ENCODE measurements at places on chromosomes 6 and 20.
A peak's percentile ranks its signal among the peaks of the same experiment; 100 is the strongest.

GRCh38 chr20:44761423-44761822 is 15.8 kb downstream of the KCNK15 start:
- no peak for DNase-seq

GRCh38 chr6:119307056-119307455 is 42.5 kb downstream of the MAN1A1 start:
- DNase-seq, result no peak

DNA sequence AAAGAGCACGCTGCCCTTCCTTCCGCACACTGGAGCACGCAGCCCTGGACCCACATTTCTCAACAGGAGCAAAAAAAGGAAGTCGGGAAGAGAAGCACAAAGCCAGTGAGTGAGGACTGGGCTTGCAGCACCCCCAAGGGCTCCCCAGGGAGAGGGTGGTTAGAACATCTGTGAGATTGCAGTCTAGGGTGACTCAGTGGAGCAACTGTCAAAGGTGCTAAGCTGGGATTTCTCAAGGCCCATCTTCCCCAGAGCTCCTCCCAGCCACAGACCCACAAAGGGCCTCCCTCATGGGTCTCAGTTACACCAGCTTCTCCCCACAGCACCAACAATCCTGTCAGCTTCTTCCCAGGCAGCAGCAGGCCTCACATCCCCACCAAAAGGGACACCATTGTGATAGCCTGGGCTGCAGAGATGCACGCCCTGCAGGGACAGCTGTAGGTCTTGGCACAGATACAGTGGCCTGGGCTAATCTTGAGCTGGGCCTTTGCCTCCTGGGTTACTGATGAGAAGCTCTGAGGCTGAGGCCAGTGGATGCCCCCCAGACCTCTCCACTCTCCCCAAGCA is 39.6 kb upstream of the CD93 start:
- no peak for DNase-seq

- no peak for DNase-seq
Observed at GRCh38 chr20:4087923-4088322, 72.6 kb upstream of the RNF24 start.

GRCh38 chr6:170404036-170404435 is 97.5 kb downstream of the FAM120B start:
- no peak for DNase-seq

- DNase-seq, result no peak
Observed at GRCh38 chr20:924639-925038, 8.5 kb upstream of the ANGPT4 start.

DNA sequence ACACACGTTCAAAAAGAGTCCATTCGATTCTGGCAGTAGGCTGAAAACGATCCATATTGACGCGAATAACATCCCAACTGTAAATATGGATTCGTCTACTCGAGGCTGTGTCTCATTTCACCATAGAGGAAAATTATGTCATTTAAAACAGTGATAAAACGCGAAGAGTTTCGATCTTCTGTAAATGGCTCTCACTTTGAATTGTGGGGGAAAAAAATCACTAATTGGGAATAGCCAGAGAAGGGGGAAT is 845 bp upstream of the MARCKS start:
- no peak for DNase-seq

- DNase-seq, result peak; percentile 63
Observed at GRCh38 chr20:58837717-58838116, 13.0 kb downstream of the GNAS-AS1 start.

GRCh38 chr6:16229700-16230099 is 8.7 kb upstream of the GMPR start:
- DNase-seq, result no peak

- no peak for DNase-seq
Observed at GRCh38 chr6:15036690-15037245, 209.1 kb upstream of the JARID2 start.

DNA sequence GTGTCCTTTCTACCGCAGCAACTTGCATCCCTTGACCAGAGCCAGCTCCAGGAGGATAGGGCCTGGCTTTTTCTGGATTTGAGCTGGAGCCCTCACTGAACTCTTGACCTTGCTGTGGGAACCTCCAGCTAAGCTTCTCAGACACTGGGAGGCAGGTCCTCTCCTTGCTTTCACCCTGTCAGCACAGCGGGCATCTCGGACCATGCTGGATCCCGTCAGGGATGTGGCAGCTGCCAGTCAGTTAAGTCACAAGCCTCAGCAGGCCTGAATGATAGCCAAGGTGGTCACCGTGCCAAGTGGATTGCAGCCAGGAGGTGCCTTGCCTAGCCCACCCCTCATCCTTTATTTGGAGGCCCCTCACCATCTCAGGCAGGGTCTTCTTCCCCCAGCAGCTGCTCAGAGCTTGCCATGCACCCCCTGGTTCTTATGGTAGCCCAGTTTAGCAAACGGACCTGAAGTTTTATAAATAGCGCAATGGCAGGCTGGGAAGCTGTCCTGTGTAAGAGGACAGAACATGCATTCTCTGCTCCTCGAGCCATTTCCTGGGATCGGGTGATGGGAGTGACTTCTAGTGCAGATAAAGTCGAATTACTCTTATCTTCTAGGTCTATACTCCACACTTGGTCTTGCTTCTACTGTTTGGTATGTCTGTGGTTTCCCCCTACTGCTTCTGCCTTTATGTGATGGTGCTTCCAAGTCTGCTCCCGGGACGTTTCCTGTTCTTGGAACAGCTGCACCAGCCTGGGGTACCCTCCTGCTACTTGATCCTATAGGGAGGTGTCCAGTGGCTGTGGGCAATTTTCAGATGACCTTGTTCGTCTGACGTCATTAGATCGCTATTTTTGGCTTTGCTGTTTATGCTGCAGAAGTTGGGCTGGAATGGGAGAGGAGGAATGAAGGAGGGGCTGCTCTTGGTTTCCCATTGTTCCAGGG is 7.1 kb upstream of the MYLK2 start:
- no peak for DNase-seq

GRCh38 chr6:170278743-170279094 is 12.2 kb downstream of the DLL1 start:
- no peak for DNase-seq

DNA sequence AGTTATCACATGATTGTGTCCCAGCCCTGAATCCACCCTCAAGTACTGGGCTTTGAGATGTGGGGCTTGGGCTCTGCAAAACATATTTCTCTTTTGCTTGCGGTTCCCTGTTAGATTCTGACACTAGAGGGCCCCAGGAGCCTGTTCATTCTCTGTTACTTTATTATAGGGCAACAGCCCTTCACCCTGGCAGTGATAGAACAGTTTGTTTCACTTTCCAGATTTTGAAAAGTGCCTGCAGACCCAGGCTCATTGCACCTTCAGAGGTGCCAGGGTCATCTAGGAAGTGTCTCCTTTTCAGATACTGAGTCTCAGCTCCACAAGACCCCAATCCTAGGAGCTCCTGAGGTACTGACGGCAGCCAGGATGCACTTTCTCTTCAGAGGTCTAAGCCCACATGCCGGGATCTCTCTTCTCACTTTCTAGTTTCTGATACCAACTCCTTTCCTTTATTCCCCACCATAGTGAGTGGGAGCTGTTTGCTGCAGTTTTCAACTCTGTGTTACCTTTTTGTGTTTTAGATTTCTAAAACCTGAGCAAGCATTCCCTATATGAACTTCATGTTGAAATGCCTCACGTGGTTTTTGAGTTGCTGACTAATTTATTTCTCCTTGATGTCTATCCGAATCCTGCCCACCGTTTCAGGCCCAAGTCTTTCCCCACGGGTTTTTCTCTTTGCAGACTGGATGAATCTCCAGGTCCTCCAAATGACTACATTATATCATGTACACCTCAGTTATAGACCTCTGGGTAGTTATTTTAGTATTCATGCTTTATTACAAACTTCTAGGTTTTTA is 10.9 kb downstream of the ABT1 start:
- DNase-seq, result peak; percentile 80

- DNase-seq, result no peak
Observed at GRCh38 chr20:37798312-37798711, 104.5 kb downstream of the CTNNBL1 start.

GRCh38 chr6:85464260-85464644 is 14.4 kb downstream of the NT5E start:
- DNase-seq, result peak; percentile 63

GRCh38 chr6:16432075-16433032 is 194.0 kb downstream of the GMPR start:
- DNase-seq, result peak; percentile 46

GRCh38 chr6:33695451-33695887 is 16.0 kb downstream of the UQCC2 start:
- DNase-seq, result no peak

DNA sequence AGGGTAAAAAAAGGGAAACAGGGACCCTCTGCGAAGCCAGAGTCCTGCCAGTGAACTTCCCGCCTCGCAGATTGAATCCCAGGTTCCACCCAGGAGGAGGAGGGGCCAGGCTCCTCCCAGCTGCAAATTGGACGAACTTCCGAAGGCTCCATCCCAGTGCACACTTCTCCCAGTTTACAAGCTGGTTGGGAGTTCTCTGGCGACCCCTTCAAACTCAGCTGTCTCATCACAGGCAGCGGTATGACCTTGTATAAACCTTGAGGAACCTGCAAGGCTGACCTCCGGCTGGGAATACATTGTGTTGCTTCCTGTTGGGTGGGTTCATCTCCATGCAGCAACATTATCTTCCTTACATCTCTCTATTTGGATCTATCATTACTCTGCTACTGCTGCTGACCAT is 962.7 kb downstream of the GRIK2 start:
- no peak for DNase-seq

GRCh38 chr6:169075915-169076654 is 177.6 kb downstream of the THBS2 start:
- no peak for DNase-seq

- no peak for DNase-seq
Observed at GRCh38 chr6:19137505-19137904, 699.7 kb upstream of the ID4 start.

GRCh38 chr20:44336725-44337380 is at the start of gene R3HDML:
Gene R3HDML (plus strand): TSS chr20:44337043. CDS start chr20:44337158, 115 bp downstream.
- no peak for DNase-seq

DNA sequence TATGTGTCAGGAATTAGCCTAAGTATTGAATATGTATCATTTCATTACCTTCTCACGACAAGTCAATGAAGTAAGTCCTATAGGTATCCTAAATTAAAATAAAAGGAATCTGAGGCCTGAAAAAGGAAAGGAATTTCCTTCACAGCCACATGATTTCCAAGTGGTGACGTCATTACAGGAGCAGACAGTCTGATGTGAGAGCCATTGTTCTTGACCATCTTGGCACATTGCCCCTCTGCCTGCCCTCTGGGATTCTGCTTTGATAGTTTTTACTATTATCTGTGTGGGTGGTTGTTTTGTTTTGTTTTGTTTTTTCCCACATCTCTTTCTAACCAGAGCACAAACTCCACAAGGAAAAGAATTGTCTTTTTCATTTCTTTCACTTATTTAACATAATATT is 219.8 kb upstream of the UFL1 start:
- no peak for DNase-seq

DNA sequence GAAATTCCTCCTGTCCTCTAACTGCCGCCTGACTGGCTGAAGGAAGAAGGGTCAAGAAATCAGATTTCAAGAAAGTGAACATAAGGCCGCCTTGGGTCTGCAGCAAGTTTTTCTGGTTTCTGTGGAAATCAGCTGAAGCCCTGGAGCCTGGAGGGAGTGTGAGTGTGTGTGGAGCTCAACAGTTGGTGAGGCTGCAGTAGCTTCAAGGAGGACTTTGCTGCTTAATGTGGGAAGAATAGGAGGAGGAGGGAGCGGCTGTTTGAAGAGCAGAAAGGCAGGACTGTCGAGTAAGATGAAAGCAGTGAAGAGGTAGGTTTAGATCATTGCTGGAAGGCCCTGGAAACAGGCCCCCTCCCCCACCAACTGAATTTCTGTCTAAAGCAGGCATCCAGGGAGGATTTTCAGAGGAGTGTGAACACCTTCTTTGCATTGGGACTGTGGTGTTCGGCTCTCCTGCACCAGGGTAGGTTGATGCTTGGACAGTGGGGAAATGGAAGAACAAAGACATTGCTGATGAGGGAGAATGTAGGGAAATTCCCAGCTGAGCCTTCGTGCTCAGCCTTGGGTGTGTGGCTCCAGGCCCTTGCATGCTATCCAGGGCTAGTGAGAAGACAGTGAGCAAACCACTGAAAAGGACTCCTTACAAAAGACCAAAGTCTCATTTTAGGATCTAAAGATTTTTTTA is 79.5 kb upstream of the VSTM2L start:
- DNase-seq, result no peak

GRCh38 chr6:67190733-67191132 is 1444.3 kb upstream of the ADGRB3 start:
- DNase-seq, result no peak

- DNase-seq, result no peak
Observed at GRCh38 chr6:3687847-3688246, 63.7 kb downstream of the PXDC1 start.

GRCh38 chr20:63750807-63751470 is 11.4 kb downstream of the SLC2A4RG start:
- DNase-seq, result peak; percentile 81

GRCh38 chr20:15710636-15711035 is 862.6 kb downstream of the KIF16B start:
- DNase-seq, result no peak

DNA sequence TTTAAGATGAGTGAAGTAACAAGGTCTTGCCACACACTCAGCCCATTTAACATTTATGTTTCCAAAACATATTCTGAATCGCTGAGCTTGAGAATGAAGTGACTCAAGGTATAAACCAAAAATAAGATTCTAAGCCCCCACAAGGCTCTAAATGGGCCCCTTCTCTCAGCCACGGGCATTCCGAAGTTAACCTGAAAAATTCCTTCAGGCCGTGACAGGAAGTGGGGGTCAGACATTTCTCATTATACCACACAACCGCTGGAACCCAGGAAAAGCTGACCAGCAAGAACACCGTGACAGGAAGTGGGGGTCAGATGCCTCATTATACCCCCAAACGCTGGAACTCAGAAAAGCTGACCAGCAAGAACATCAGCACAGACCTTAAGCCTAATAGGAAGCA is 247.9 kb downstream of the ERMARD start:
- peak; percentile 5 for DNase-seq

- DNase-seq, result no peak
Observed at GRCh38 chr6:72533606-72534005, 88.3 kb upstream of the KCNQ5 start.

GRCh38 chr6:56335726-56336125 is 88.3 kb upstream of the COL21A1 start:
- DNase-seq, result no peak

DNA sequence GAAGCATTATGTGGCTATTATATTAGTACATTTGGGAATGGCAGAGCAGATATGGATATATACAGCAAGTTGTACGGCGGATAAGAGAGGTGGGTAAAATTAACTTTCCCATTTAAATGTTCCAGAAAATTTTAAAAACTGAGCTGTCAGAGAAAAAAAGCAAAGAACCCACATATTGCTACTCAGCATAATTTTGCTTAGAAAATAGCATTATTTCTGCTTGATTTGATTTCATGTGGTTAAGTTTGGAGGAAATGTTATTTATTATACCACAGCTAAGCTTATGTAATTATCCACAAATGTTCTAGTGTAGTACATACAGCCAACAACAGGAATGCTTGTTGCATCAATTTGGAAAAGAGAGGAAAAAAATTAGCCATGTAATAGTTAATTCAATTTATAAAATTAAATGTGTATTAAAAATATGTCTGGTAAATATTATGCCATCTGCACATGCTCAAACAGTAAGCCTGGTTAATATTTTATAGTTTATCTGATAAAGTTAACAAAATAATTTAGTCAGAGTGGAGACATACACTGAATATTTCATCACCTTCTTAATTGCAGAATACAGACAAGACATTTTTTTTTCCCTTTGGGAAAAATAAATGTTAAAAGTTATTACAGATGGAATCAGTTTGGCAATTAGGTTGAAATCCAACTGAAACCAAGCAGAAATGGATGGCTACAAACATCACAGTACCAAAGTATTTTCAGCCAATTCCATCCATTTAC is 172.1 kb upstream of the ID4 start:
- no peak for DNase-seq
